ENCODE measurements at places on chromosomes 7 and 10.

DNA sequence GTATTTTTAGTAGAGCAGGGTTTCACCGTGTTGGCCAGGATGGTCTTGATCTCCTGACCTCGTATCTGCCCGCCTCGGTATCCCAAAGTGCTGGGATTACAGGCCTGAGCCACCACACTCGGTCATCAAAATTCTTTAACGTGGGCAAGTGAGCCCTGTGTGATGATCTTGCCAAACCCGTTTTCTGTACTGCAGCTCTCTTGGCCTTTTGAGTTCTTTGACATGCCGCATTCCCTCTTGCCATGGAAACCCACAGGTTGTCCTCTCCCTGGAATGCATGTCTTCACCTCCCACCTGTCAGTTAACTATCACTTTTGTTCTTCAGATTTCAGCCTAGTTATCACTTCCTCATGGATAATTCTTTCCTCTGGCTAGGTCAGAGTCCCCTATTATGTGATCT lies 5.0 kb downstream of the NUP205 start:
- DNase-seq, result no peak

DNA sequence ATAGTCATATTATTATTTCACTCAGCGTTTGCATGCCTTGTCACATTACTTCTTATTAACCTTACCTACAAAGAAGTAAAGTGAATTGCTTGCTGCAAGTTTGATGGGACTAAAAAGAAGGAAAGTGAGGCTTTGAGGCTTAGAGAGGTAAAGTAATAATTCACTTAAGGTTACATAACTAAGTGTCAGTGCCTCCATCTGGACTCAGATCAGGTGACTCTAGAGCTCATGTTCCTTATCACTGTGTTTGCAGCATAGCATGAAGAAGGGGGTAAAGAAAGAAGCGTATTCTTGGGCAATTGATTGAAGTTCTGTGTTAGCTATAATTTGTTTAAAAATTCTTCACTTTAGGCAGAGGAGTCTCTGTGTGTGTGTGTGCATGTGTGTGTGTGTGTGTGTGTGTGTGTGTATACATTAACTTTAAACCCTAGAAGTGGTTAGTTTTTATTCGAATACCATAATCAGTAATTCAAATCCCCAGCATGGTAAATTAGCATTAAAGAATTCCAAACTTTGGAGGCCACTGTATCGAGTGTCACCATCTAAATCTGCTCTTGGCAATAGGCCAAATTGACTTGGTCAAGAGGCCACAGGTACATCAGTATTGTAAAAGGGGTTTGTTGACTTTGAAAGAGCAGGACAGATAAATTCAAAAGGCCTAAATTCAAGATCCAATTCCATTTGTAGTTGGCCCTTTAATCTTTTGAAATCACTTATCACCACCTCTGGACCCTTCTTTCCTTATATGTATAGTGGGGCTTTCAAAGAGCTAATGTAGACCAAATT lies 2.2 kb upstream of the PON3 start:
- DNase-seq, result no peak

DNA sequence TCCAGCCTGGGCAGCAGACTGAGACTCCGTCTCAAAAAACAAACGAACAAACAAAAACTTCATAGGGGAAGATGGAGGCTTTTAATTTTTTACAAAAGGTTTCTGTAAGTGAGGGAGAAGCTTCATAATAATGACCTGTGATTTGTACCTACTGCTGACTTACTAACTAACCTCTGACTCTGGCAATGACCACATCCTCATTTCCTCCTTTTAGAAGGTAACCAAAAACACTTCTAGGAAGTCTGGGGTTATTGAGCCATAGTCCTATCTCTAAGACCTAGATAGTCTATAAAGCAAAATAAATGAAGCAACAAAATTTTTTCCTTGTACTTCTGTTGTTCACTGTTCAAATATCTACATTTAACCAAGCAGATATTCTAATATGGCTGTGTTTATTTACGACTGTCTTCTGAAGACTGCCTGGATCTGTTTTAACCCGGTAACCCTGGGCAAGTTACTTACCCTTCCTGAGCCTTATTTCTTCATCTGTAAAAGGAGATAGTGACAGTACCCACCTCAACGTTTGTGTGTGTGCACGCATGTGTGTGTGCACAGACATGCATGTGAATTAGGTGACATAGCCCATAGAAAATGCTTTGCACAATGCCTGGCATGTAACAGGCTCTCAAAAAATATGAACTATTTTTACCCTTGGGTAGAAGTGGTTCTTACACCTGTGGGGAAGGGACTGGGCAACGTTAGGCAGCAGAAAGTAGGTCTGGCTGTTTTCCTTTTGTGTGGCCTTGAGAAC lies 30.8 kb upstream of the SMNDC1 start:
- DNase-seq, result no peak

- DNase-seq, result no peak
Observed at GRCh38 chr7:50327443-50327842, 22.9 kb downstream of the IKZF1 start.

GRCh38 chr7:117970801-117971200 lies 97.6 kb upstream of the CTTNBP2 start:
- DNase-seq, result no peak

- DNase-seq, result peak; percentile 21
Observed at GRCh38 chr7:39353615-39354376, 212.4 kb upstream of the YAE1 start.

All from dermis blood vessel endothelial cell (primary cell).